Activated CD8-positive, alpha-beta memory T cell treated with anti-CD3 and anti-CD28 coated beads, Interleukin-2, amount 10 ng/mL, durations not matched to agents 7 days and 5 days (primary cell): ENCODE measurements at places on chromosomes 4 and X.
A peak's percentile ranks its signal among the peaks of the same experiment; 100 is the strongest.

GRCh38 chr4:42579903-42580302 is 77.0 kb downstream of the ATP8A1 start:
- no peak for DNase-seq

GRCh38 chrX:101759000-101759399 is 99.3 kb upstream of the ARMCX2 start:
- peak; percentile 39 for DNase-seq

GRCh38 chr4:86035688-86036087 is 324.2 kb downstream of the MAPK10 start:
- DNase-seq, result no peak

DNA sequence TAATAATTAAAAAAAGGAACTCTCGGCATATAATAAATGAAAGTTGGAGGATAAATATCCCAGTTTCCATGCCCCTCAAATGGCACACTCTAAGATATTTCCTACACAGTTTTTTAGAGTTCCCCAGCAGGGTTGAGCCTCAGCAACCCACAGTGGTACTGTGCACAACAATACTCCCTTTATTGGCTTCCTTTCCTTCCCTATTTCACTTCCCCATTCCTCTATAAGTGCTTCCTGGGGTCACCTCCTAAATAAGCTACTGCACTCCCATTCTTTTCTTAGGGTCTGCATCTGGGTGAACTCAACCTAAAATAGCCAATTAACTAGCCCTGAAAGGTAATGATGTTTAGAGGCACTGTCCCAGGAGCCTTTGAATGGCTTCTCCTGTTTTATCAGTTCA is 76.4 kb upstream of the NHS start:
- no peak for DNase-seq

GRCh38 chr4:158350161-158350560 is 139.9 kb downstream of the TMEM144 start:
- no peak for DNase-seq

GRCh38 chr4:31041385-31041784 is 321.2 kb downstream of the PCDH7 start:
- DNase-seq, result no peak

DNA sequence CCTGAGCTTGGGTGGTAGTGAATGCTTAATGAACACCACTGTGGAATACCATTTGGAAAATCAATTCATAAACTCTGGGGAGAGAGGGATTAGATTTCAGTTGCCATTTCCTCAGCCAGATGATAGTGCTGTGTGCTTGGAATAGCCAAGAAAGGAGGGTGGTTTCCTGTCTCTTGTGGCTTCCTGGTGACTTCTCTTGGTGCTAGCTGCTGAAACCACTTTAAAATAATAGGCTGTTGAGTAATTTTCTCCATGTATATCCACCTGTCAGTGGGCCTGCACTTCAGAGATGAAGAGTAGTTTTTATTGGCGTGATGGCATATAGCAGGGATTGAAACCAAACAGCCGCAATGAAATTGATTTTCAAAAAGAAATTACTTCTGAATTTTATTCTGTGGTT is 11.8 kb downstream of the EDA start:
- DNase-seq, result no peak

DNA sequence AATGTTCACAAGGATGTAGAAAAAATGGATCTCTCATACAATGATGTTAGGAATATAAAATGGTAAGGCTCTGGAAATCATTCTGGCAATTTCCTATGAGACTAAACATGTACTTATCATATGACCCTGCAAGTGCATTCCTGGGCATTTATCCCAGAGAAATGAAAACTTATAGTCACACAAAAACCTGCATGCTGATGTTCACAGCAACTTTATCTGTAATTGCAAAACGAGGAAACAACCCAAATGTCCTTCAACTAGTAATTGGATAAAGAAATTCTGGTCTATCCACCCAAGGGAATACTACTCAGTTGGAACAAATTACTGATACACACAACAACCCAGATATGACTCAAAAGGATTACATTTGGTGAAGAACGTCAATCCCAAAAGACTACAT is 14.5 kb downstream of the ZCCHC18 start:
- no peak for DNase-seq
